GM23248 (cell line): ENCODE measurements at places on chromosomes 16 and 17. TPM values are rescaled to one million over a fixed set of nuclear protein-coding genes. Genes with fewer than 3 reads are reported as not detected.

DNA sequence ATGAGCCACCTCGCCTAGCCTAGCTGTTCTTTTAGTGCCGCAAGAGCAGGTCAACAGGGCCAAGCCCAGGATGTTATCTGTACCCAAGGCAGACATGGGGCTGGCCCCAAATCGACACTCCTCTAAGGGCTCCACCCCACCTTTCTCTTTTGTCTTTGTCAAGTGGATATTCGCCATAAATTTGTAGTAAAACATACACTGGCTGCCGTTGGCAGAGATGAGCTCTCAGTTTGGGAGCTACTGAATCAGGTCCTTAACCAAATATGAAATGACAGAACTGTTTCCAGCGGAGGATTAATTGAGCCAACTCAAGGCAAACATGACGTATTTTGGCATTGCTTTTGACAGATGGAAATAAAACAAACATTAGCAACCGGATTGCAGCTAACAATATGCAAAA is 556.9 kb upstream of the CDH5 start:
- DNase-seq, result no peak

DNA sequence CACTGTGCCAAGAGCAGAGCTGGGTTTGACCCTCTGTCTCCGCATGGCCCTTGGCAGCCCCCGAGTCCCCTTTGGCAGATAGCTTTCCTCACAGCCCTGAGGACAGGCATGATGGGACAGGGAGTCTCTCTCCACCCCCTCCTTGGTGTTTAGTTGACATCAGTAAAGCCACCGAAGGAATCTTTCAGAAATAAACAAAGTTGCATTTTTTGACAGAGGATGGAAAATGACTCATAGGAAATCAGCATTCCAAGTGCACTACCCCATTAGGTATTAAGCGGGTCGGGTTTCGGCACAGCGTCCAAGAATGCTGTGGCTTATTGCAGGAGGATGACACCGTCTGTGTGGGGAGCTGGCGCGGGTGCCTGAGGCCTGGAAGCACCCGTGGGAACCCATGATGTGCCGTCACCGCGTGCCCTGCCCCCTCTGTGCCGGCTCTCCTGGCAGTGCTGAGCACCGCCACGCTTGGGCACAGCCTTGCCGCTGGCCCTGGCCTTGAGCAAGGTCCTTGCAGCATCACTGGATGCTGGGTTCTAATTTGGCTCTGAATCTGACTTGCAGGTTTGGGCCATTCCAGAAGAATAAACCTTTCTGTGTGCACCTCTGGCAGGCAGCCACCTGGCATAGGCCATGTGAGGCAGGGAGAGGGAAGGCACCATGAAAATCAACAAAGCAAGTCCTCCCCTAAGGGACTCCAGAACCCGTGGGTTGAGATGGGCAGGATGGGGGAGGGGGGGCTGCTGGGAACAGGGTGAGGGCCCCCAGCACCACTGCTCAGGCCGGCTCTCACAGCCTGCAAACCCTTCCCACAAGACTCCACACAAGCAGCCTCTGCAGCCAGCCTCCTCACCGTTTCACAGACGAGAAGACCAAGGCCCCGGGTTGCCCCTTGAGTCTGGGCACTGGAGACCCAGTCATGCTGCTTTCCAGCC is 50.5 kb upstream of the ZNF469 start:
- peak; percentile 100 for DNase-seq

DNA sequence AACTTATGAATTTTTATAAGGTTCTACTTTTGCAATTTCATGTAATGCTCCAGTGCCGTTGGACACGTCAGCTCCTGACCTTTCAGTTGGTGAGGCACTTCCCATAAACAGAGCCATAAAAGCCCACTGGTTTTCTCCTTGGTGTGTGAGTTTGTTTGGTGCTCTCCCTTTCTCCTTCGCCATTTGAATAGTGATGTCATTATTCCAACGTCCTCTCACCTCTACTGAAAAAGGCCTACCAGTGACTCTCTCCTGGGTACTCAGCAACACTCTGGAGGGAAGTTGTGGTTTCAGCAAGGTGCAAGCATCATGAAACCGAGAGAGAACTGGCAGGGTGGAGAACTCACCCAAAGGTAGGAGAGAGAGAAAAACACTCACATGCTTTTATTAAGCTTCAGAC is 29.6 kb upstream of the HNF1B start:
- DNase-seq, result no peak

DNA sequence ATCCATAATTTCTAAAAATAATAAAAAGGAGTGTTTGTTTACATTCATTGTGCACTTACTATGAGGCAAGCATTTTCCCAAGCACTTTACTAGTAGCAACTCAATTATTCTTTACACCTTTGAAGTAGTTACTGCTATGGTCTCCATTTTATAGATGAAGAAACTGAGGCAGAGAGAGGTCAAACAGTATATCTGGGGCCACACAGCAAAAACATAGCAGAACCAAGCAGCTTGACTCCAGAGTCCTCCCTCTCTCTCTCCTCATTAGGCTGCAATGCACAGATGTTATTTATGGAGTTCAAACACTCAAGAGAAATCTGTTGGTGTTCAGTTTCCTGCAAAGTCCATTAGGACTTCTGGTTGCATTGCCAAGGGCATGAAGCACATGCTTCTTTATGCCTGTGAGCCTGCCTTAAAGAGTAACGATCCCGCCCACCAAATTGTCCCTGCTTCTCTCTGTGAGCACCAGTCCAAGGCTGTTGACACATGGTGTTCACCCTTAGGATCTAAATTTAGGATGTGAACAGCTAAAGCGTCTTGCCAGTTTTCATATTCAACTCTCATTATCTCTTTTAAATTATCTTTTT is 44.0 kb downstream of the GPRC5B start:
- no peak for DNase-seq

- DNase-seq, result peak; percentile 96
Observed at GRCh38 chr16:85204242-85205010, 92.2 kb upstream of the CIBAR2 start.

- DNase-seq, result no peak
Observed at GRCh38 chr16:78163772-78164670, 64.6 kb downstream of the WWOX start.

- peak; percentile 87 for DNase-seq
Observed at GRCh38 chr16:50771366-50771765, 29.5 kb downstream of the CYLD start.

GRCh38 chr16:11994143-11995119 is 17.9 kb downstream of the SNX29 start:
- peak; percentile 62 for DNase-seq

- DNase-seq, result no peak
Observed at GRCh38 chr16:57666353-57667047, 1.6 kb upstream of the ADGRG3 start.

- DNase-seq, result no peak
Observed at GRCh38 chr16:46549477-46549876, 71.7 kb downstream of the SHCBP1 start.

DNA sequence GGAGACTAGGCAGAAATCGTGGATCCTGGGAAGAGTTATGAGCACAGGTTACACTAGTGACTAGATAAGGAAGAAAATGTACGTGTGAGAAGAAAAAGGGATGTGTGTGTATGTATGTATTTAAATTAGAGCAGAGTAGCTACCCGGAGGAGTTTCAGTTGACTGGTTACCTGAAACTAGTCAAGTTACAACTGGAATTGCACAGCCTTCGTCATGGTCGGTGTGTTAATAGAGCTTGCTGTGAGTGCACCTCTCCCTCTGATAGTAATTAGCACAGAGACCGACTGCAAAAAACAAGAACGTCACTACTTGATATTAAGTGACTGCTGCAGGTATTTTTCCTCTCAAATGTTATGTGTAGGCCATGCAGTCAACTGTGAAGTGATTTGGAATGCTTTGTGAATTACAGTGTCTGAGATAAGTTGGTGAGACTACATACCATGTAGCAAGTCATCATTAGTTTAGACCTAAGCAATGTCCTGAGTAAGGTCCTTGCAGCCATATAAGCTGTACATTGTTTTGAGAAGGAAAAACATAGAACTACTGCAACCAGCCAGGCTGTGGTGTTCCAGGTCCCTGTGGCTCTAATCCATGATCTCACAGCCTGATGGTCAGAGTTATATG is 95.7 kb downstream of the WNT3 start:
- DNase-seq, result peak; percentile 16

- DNase-seq, result no peak
Observed at GRCh38 chr16:81687131-81687456, 92.0 kb upstream of the PLCG2 start.

- DNase-seq, result no peak
Observed at GRCh38 chr16:30691907-30692306, 7.1 kb upstream of the SRCAP start.

- peak; percentile 85 for DNase-seq
Observed at GRCh38 chr17:81397314-81398175, 2.3 kb downstream of the BAHCC1 start.

- DNase-seq, result peak; percentile 71
Observed at GRCh38 chr16:77674888-77675287, 47.4 kb upstream of the NUDT7 start.

DNA sequence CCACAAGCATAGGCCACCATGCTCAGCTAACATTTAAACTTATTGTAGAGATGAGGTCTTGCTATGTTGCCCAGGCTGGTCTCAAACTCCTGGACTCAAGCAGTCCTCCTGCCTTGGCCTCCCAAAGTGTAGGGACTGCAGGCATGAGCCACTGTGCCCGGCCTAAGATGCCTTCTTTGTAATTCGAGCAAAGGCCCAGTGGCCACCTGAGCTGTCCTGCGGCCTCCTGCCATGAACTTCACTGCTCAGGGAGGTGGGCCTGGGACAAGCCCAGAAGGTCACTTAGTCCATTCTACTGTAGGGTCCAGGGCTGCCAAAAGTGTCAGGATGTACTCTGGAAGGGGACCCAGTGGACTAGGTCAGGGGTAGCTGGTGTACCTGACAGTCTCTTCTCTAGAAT is 30.5 kb downstream of the DHX38 start:
- DNase-seq, result no peak

DNA sequence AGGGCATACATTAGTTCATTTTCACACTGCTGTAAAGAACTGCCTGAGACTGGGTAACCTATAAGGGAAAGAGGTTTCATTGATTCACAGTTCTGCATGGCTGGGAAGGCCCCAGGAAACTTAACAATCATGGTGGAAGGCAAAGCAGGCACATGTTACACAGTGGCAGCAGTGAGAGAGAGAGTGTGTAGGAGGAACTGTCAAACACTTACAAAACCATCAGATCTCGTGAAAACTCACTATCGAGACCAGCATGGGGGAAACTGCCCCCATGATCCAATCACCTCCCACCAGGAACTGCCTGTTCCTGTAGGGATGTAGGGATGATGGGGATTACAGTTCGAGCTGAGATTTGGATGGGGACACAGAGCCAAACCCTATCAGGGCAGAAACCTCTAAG is 17.2 kb downstream of the NUBP1 start:
- no peak for DNase-seq

GRCh38 chr16:50146479-50147435 is 6.3 kb upstream of the TENT4B start:
- DNase-seq, result no peak

- DNase-seq, result peak; percentile 13
Observed at GRCh38 chr17:78998311-78999055, 11.1 kb downstream of the CANT1 start.

DNA sequence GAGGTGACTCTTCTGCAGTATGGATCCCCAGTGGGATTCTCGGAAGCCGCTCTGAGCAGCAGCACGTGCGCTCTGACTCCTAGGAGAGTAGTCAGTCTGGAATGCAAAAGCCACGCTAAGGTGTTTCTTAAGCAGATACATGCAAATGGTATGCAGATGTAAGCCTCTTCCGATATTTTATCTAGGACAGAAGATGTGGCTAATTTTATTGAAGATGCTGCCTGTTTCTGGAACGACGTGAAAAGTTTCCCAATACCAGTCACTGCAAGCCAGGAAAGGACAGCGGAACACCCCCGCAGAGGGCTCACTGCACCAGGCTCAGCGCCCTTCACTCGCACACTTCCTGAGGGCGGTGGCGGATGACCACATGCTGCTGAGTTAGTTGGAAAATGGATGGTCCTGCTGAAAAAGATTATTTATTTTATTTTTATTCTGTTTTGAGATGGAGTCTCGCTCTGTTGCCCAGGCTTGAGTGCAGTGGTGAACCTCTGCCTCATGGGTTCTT is 10.1 kb downstream of the FADS6 start:
- DNase-seq, result peak; percentile 60

GRCh38 chr16:89114159-89114981 is 20.7 kb downstream of the ACSF3 start:
- no peak for DNase-seq

GRCh38 chr17:57732062-57732461 is 13.0 kb downstream of the CCDC182 start:
- DNase-seq, result no peak

- no peak for DNase-seq
Observed at GRCh38 chr17:2070241-2071023, 15.5 kb downstream of the HIC1 start.

DNA sequence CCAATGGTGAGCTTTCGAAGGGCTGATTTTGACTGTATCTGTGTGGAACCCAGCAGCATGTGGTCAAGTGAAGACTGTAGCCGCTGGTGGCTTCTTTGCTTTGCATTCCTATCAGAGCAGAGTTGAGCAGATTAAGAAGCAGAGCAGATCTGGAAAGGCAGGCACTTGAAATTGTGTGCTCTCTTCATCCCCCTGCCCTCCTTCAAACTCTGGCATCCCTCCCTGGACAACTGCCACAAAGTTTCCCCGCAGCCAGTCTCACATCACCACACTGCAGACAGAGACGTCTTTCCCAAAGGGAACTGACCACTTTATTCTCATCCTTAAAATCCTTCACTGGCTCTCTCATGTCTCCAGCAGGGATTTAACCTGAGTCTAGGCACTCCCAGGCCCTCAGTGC is 237.1 kb upstream of the DYNLRB2 start:
- DNase-seq, result no peak

DNA sequence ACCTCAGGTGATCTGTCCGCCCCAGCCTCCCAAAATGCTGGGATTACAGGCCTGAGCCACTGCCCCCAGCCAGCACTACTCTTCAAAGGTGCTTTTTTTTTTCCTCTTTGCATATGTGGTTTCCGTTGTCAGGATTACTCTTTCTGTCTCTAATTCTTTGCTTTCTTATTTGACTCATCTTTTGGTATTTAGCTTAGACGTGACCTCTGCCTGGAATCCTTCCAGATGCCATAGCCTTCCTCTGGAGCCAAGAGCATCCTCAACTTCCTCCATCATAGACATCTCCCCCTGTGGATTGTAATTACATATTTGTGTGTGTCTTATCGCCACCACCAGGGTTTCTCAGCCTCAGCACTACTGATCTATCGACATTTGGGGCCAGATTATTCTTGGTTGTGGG is 84.4 kb upstream of the XYLT1 start:
- DNase-seq, result peak; percentile 82

Gene SYCE1L
- not detected in 2 replicates for polyA plus RNA-seq

Gene EVPL
- not detected in 2 replicates for polyA plus RNA-seq

Gene MEIOC
- 0.34 and 0.65 TPM in 2 replicates for polyA plus RNA-seq

Gene CAPNS2
- polyA plus RNA-seq, result 0.19 TPM in 1 of 2 replicates, not detected in the other

Gene CES3
- not detected in 2 replicates for polyA plus RNA-seq

Gene ATP6V0C
- 186 and 197 TPM in 2 replicates for polyA plus RNA-seq

Gene EZH1
- 19.9 and 22.8 TPM in 2 replicates for polyA plus RNA-seq

Gene KRT24
- not detected in 2 replicates for polyA plus RNA-seq

Gene KAT7
- 27.0 and 27.5 TPM in 2 replicates for polyA plus RNA-seq

Gene RAB26
- 0.30 and 0.71 TPM in 2 replicates for polyA plus RNA-seq

Gene TPSAB1
- polyA plus RNA-seq, result not detected in 2 replicates

Gene TMEM100
- 0.18 TPM in 1 of 2 replicates, not detected in the other for polyA plus RNA-seq

Gene RSL1D1
- 240 and 274 TPM in 2 replicates for polyA plus RNA-seq

Gene CCL4
- not detected in 2 replicates for polyA plus RNA-seq

Gene RDM1
- not detected in 2 replicates for polyA plus RNA-seq

Gene CACNG4
- not detected in 2 replicates for polyA plus RNA-seq
